ENCODE measurements at places on chromosomes 4 and X.

- no peak for DNase-seq
Observed at GRCh38 chr4:26085551-26085950, 171.5 kb downstream of the SMIM20 start.

- DNase-seq, result no peak
Observed at GRCh38 chr4:40016007-40016406, 38.3 kb upstream of the PDS5A start.

- no peak for DNase-seq
Observed at GRCh38 chr4:146450524-146450923, 71.2 kb downstream of the SLC10A7 start.

- no peak for DNase-seq
Observed at GRCh38 chr4:186619088-186619487, 63.7 kb upstream of the MTNR1A start.

All from stimulated activated CD8-positive, alpha-beta memory T cell treated with anti-CD3 and anti-CD28 coated beads, Interleukin-2, amount 100 ng/mL, for 1 hour (primary cell).